ENCODE measurements at places on chromosomes 12 and 14.

- DNase-seq = no peak
Observed at GRCh38 chr12:62933220-62933601, 1.7 kb downstream of the PPM1H start.

DNA sequence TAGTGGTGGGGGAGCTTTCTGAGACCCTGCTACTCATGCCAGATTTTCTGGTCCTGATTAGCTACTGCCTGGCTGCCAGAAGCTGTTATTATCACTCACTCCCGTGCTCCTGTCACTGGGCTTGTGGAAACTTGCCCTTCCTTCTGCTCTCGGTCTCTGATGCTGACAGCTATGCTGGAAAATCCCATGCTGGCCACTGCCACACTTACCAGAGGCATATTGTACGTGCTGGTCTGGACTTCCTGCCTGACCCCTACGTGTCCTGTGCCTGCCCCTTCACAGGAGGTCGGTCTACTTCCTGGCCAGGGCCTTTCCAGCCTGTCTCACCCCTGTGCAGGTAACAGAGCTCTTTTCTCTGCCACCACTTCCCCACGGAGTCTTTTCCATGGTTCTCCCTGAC lies 149.4 kb upstream of the PLEKHG7 start:
- DNase-seq = no peak

DNA sequence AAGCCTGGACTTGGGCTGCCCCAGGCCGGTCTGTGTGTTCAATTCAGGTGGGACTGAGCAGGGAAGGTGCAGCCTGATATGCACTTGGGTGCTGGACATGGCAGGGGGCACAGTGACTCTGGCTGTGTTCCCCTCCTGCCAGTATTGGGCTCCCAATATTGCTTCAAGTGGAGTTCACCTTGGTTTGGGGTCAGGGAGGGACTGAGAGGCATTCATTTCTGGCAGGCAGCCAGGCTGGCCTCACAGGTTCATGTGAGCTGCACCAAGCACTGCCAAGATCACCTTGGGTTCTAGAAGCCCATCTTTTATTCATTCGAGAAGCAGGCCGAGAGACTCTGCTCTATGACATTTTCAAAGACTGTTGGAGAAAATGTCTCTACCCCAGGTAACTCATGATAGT lies 245.0 kb downstream of the CHST11 start:
- DNase-seq = no peak

- no peak for DNase-seq
Observed at GRCh38 chr14:50961605-50962221, 17.4 kb upstream of the PYGL start.

- no peak for DNase-seq
Observed at GRCh38 chr14:64970776-64971477, 1.2 kb downstream of the RAB15 start.

- DNase-seq = no peak
Observed at GRCh38 chr12:131141514-131141913, 187.8 kb downstream of the ADGRD1 start.

All from stimulated activated CD4-positive, alpha-beta T cell treated with anti-CD3 and anti-CD28 coated beads, TNF-alpha, amount 100 ng/mL, for 24 hours (primary cell).